Activated T-helper 1 cell treated with Interleukin-2 at 50 U/mL for 16 hours (primary cell): ENCODE measurements at places on chromosomes 3 and 15.

DNA sequence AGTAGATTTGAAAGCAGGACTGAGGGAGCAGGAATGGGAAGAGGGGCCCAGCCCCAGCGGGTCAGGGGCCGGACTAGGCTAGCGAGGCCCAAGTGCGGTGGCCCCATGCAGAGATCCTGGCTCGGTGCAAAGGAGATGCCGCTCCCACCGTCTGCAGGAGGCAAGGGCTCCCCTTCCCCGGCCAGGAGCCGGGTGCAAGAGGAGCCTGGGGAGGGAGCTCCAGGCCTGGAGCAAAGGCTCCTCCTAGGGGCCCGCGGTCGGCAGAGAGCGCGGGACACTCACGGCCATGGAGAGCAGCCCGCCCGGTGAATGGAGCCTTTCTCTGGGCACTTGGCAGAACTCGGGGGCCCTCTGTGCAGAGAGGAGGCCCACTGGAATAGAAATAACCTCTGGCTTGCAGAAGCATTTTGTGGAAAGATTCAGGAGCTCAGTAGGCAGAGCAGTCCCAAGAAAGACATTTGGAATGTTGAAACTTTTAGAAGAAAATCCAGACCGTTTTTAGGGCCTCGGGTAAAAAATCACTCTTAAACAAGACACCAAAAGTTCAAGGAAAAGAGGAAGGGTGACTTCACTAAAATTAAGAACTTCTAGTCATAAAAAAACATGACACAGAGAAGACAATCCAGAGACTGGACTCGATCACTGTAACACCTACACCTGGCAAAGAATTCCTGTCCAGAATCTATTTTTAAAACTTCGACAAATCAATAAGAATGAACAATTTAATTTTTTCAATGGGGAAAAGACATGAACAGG lies 43.0 kb upstream of the USP3 start:
- no peak for DNase-seq

- DNase-seq = no peak
Measured at GRCh38 chr3:115187149-115187757, 40.2 kb upstream of the ZBTB20 start.

GRCh38 chr15:96334017-96334704 lies 3.7 kb downstream of the NR2F2 start:
- DNase-seq = no peak

DNA sequence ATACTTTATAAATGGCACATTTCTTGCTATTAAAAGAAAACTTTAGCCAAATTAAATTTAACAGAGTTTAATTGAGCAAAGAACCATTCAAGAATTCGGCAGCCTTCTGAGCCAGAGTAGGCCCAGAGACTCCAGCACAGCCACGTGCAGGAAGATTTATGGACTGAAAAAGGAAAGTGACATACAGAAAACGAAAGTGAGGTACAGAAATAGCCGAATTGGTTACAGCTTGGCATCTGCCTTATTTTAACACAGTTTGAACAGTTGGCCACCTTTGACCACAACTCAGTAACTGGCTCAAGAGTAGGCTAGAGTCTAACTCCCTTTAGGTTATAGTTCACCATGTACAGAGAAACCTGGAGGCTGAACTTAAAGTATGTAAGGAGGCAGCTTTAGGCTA lies 17.6 kb downstream of the CFAP44 start:
- no peak for DNase-seq

GRCh38 chr3:41574900-41575299 lies 375.6 kb downstream of the CTNNB1 start:
- no peak for DNase-seq

- no peak for DNase-seq
Measured at GRCh38 chr3:58023531-58023930, 15.3 kb downstream of the FLNB start.

- DNase-seq = no peak
Measured at GRCh38 chr3:142881445-142882224, 7.2 kb downstream of the PCOLCE2 start.

- no peak for DNase-seq
Measured at GRCh38 chr3:23740517-23740965, 65.2 kb upstream of the UBE2E1 start.

DNA sequence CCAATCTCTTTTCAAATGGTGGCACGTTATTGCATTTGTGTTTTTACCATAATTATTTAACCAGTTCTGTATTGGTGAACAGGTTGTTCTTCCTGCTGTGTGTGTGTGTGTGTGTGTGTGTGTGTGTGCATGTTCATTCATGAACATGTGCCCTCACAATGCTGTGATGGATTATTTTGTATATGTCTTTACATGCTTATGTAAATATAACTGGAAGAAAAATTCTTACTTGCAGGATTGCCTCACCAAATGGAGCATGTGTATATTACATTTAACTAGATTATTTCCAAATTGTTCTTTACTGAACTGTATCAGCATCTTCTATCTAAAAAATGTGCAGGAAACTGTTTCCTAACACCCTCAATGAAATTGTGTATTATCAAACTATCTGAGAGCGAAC lies 175.2 kb upstream of the ZPLD1 start:
- DNase-seq = no peak

GRCh38 chr15:86347245-86347644 lies 267.6 kb downstream of the AGBL1 start:
- no peak for DNase-seq

GRCh38 chr15:76360416-76360815 lies 23.8 kb downstream of the ISL2 start:
- DNase-seq = no peak

DNA sequence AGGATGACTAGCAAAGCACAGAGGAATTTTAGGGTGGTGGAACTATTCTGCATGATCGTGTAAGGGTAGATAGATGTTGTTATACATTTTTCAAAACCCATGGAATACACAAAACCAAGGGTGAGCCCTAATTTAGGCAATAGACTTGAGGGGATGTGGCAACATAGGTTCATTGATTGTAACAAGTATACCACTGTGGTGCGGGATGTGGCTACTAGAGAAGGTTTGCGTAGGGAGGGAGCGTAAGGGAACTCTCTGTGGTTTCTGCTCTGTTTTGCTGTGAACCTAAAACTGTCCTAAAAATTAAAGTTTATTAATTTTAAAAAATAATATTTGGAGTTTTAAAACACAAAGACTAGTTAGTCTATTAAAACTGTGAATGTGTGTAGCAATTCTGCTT lies 202.8 kb downstream of the PLCL2 start:
- no peak for DNase-seq

- DNase-seq = no peak
Measured at GRCh38 chr3:27585429-27585828, 101.2 kb upstream of the SLC4A7 start.

GRCh38 chr3:192812743-192813383 lies 85.5 kb upstream of the FGF12 start:
- no peak for DNase-seq

GRCh38 chr3:189467451-189467850 lies 163.7 kb upstream of the TP63 start:
- no peak for DNase-seq
